ENCODE measurements at places on chromosomes 4 and X.

GRCh38 chrX:135411893-135412292 lies 9.9 kb upstream of the SMIM10L2A start:
- DNase-seq: no peak

DNA sequence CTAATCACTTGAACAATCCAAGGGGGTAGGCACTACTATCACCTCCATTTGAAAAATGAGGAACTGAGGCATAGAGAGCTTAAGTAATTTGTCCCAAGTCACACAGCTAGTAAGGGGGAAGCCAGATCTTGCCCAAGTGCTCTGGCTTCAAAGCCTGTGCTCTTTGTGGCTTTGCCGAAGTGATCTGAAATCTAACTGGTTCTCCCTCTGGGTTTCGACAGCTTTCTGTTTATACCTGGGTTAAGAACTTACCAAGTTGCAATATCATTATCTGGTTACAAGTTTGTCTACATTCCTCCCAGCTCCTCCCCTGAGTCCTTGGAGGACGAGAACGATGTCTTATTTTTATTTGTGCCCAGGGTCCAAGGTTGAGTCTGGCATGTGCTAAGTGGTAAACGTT lies 125.3 kb upstream of the RAI2 start:
- no peak for DNase-seq

DNA sequence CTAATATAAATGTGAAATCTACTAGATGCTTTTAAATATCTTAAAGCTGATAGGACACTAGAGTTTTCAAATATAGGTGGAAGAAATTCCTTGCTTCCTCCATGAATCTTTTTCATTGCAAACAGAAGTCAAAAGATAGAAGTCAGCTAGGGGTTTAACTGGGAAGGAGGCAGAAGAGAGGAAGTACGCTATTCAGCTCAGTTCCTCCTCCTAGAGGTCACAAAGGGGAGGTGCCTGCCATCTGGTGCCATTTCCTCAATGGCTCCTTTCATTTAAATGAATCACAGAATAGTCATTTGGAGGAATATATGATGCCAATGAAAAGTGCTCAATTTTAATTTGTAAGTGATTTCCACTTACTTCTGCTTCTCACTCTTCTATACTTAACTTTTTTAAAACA lies 8.5 kb downstream of the COL25A1 start:
- DNase-seq: no peak

DNA sequence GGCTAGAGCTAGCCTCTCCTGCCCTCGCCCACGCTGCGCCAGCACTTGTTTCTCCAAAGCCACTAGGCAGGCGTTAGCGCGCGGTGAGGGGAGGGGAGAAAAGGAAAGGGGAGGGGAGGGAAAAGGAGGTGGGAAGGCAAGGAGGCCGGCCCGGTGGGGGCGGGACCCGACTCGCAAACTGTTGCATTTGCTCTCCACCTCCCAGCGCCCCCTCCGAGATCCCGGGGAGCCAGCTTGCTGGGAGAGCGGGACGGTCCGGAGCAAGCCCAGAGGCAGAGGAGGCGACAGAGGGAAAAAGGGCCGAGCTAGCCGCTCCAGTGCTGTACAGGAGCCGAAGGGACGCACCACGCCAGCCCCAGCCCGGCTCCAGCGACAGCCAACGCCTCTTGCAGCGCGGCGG lies at the start of gene AR:
Gene AR, plus strand, starts transcription at position 204 of the 400 bp plus-strand sequence. CDS start 1,126 bp downstream, outside the sequence.
- DNase-seq: no peak

DNA sequence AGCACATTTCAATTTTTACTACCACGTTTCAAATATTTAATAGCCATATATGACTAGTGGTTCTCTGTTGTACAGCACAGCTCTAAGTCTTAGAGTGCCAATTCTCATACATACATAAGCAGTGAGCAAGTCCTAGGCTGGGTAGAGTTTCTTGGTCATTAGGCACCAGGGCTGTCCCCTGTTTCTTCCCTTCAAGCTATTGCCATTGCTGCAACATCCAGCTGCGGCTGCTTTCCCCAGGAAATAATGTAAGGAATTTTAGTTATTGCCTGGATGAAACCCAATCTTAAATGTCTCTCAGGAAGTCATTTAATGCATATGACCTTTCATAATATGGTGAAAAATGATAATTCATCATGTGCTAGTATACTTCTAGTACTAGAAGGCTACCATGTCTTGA lies 74.1 kb upstream of the PPP3CA start:
- no peak for DNase-seq

DNA sequence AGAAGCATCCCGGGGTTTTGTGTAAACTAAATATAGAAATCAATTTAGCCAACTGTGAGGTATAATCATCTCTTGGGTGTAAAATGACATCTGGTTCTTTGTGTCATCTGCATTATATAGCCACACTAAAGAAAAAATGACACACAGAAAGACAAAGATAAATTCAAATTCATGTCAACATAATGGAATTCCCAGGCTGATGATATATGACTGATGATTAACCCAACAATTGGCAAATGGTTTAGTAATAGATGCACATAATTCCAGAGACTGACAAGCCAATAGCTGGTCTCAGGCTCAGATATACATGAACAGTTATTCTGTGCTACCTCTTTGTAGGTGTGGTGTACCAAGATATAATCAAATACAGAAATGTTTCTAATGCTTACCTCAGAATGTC lies 375.4 kb upstream of the PITX2 start:
- no peak for DNase-seq

DNA sequence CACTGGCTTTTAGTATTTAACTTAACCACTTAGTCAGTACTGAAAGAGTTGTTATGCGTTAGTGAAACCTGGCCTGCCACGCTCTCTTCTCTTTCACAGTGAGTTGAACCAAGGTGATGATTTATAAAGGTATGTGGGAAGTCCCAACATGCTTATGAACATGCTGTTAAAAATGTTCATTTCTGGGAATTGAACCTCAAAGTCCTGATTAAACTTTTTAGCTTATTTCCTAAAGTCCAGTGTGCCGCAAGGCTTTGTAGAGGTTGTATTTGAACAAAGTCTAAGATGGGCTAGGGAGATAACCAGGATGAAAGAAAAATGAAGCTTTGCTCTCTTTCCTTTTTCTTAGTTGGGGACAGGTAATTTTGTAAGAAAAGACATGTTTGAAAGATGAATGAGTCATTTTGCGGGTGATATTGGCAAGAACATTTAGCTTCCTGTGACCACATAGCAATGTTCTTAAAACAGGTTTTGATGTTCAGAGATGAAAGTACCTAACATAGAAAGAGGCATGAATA lies 270.3 kb downstream of the DTHD1 start:
- DNase-seq: no peak

GRCh38 chrX:133969191-133969590 lies 16.2 kb downstream of the GPC3 start:
- DNase-seq: no peak

- no peak for DNase-seq
Measured at GRCh38 chr4:68592673-68593072, 16.6 kb upstream of the UGT2B17 start.

DNA sequence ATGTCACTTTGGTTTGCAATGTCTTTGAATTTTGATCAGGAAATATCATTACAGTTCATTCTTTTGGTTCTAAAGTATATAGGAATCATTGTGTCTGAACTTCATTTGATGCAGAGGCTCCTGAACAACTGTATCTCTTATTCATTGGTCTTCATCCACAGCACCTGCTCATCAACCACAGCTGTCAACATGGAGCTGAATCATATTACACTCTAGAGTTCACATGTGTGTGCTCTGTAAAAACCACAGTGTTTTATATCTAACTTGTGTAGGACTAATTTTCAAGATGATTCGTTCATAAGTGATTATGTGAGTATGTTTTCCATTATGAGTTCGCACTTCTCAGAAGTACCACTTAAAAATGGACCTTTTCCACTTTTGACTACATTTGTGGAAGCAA lies 643.3 kb upstream of the FAM241A start:
- no peak for DNase-seq

- no peak for DNase-seq
Measured at GRCh38 chr4:84855774-84856173, 110.7 kb downstream of the WDFY3 start.

DNA sequence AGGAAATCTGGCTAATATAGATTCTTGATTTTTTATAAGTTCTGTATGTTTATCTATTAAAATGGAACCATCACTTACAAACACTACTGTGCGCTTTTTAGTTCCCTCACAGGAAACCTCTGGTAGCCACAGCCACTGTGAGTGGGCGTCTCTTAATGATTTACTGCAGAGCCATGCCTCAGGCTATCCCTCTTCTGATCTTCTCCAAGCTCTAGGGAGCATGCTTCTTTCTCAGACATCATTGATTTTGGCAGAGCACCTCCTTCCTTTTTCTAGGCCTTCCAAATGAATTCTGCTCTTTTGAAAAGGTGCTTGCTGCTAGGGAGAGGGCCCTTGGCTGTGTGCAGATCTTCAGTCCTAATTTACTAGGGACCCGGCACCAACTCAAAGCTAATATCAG lies 61.1 kb upstream of the STS start:
- no peak for DNase-seq

- DNase-seq: no peak
Measured at GRCh38 chr4:169215656-169216055, 55.1 kb downstream of the SH3RF1 start.

GRCh38 chr4:59243038-59243437 lies 1957.1 kb upstream of the ADGRL3 start:
- DNase-seq: no peak

GRCh38 chr4:154084864-154085263 lies 296.0 kb upstream of the SFRP2 start:
- DNase-seq: no peak

DNA sequence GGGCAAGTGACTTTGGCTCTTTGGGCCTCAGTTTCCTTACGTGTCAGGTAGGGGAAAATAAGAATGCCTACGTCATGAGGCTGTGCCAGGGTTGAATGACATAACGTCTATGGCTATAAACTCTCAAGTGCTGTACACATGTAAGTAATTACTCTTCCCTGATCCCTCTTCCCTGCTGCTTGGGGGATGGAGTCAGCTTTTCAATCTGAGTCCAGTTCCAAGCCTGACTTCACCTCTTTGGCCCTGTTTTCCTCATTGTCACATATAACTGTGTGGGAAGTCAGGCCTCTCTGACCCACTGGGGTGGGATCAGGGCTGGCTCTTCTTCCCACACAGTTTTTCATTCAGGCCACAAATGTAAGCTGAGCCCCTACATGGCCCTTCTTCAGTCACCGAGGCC lies 11.4 kb upstream of the CITED1 start:
- no peak for DNase-seq

GRCh38 chr4:88101165-88101564 lies 57.3 kb downstream of the ABCG2 start:
- no peak for DNase-seq

- no peak for DNase-seq
Measured at GRCh38 chr4:82810176-82810575, 11.6 kb upstream of the SCD5 start.

DNA sequence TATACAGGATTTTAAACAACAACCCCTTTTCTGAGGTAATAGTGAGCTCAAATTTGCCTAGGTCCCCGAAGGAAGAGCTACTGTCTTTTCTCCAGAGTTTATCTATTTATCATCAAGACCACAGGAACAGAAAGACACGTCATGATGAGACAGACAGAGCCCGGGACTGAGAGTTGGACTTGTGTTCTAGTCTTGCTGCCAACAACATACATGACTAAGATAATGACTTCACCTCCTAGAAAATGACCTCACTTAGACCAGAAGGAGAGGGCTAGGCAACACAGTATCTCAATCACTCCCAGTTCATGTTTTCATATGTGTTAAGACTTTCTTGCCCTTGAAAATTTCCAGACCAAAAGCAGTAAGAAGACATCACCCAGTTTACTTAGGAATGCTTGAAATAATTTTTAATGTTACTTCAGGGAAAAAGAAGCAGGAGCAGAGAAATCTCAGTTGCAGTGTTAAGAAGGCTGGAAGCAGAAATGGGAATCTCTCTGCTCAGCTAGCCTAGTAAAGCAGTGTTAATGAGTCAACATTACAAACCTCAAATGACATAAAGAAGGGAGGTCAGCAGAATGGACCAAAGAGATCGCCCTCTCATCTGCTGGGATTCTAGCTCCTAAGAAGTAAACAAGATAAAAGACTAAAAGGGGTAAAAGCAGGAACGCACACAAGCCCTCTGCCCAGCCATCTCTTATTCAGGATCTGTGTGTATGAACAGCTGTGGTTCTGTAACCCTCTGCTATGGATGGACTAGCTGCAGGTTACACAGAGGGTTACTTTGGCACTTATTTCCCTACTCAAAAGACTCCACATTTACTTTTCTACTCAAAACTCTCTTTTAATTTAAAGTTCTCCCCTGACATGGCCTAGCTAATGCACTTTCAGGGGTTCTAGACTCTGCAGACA lies 24.8 kb downstream of the PDGFC start:
- DNase-seq: no peak

- DNase-seq: no peak
Measured at GRCh38 chr4:7210824-7211223, 18.5 kb downstream of the SORCS2 start.

DNA sequence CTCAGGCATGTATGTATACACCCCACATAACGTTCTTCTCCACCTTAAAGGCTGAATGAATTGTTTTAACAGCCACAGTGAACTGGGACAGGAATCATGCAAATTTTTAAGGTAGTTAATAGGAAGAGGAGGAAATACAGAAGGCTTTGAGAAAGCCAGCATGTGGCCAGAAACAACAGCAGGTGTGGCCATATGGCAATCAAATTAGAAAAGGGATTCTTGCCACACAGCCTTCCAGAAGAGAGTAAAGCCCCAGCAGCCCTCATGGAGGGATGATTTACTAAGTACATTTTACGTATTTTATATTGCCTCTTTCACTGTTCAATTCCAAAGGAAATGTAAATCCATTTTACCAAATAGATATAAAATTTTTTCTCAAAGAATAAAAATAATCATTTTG lies 792.2 kb downstream of the ADGRL3 start:
- DNase-seq: no peak

GRCh38 chrX:20149326-20149725 lies 7.7 kb upstream of the EIF1AX start:
- no peak for DNase-seq

GRCh38 chr4:53545273-53545672 lies 46.0 kb downstream of the LNX1 start:
- DNase-seq: no peak

- no peak for DNase-seq
Measured at GRCh38 chr4:118758293-118758692, 73.1 kb downstream of the METTL14 start.

DNA sequence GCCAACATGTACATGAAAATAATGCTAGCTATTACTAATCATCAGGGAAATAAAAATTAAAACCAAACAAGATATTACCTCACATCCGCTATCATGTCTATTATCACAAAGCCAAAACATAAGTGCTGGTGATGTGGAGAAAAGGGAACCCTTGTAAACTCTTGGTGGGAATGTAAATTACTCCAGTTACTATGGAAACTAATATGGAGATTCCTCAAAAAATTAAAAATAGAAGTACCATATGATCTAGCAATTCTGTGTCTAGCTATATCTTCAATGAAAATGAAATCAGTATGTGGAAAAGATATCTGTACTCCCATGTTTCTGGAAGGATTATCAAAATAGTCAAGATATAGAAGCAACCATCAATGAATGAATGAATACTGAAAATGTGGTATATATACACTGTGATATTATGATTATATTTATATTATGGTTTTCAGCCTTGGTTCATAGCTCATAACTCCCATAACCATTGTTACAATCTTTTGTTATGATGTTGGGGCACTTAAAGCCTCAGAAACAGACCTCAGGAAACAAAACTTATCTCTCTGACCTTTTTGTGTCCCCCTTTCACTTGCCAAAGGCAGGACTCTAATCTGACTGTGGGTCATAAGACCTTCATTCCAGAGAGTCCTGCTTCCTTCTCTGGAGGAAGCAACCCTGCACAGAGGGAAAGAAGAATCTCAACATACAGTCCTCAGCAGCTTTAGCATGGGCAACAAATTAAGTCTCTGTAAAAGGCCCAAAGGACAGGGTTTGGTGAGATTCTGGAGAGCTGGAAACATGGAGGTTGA lies 933.2 kb downstream of the ADGRL3 start:
- DNase-seq: no peak

Data from stimulated activated CD4-positive, alpha-beta T cell treated with anti-CD3 and anti-CD28 coated beads, TNF-alpha, amount 100 ng/mL, for 1 hour (primary cell).